ENCODE measurements at places on chromosomes 7 and 10.
A peak's percentile ranks its signal among the peaks of the same experiment; 100 is the strongest.

GRCh38 chr7:72446591-72447462 lies 34.7 kb upstream of the CALN1 start:
- peak; percentile 35 for DNase-seq

DNA sequence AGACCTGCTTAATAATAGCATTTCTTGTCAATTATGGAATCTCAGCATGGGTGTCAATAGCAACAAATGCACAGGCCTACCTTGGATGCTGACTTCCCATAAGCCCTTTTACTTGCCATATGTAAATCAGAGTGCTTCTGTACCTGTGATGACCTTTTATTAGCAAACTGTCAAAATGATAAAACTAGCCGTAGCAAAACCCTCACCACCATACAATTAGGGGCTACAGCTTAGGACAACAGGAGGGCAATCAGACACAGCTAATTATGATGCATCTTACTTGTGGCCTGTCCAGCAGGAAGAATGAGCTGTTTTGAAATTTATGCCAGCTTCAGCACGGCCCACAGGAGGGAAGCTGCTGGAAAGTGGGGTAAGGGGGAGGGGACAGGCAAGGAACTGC lies 201.6 kb downstream of the TAX1BP1 start:
- peak; percentile 60 for DNase-seq

- DNase-seq = peak; percentile 2
Measured at GRCh38 chr10:14904316-14904732, 25.7 kb downstream of the SUV39H2 start.

GRCh38 chr10:9305018-9305655 lies 1250.6 kb downstream of the GATA3 start:
- no peak for DNase-seq

GRCh38 chr10:4470231-4470835 lies 355.7 kb upstream of the AKR1E2 start:
- no peak for DNase-seq

GRCh38 chr7:93551063-93551895 lies 23.2 kb downstream of the CALCR start:
- DNase-seq = no peak

DNA sequence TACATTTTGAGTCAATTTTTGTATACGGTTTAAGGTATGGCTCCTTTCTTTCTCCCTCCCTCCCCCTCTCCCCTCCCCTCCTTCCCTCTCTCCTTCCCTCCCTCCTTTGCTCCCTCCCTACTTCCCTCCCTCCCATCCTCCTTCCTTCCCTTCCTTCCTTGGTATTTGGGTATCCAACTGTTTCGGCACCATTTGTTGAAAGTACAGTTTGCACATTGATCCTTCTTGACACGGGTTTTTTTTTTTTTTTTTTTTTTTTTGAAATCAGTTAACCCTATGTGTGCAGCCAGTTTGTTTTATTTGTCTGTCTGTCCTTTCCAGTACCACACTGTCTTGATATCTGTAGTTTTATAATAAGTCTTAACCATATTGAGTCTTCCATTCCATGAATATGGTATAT lies 39.9 kb upstream of the INSYN2A start:
- no peak for DNase-seq

DNA sequence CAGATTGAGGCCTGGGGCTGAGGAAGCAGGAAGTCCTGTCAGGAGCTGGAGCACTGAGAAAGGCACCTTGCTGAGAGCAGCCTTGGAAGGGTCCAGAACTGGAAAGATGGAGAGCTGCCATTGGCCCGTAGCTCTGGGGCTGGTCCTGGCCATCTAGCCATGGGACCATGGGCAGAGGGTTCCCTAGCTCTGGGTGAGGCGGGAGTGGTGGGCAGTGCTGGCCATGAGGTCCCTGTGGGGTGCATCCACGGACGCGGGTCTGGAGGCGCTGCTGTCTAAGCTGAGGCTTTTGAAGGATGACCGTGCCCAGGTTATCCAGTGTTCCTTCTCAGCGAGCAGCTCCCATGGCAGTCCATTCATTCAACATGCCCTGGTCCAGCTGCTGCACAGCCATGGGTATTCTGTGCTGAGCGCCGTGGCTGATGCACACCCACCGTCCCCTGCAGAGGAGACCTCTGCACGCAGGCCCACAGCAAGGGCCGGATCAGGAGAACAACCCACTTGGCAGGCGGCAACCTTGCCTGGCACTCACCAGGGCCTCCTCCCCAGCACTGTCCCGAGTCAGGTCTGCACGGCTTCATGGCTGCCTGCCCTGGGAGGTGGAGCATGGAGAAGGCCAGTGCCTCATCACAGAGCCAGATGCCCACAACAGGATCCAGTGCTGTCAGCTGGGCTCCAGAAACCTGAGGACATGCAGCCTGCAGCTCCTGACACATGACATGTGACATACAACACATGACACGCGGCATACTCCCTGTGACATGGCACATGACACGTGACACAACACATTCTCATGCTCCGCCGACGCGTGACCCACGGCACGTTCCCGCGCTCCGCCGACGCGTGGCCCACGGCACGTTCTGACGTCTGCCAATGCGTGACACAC lies 121.9 kb downstream of the INPP5A start:
- DNase-seq = no peak

DNA sequence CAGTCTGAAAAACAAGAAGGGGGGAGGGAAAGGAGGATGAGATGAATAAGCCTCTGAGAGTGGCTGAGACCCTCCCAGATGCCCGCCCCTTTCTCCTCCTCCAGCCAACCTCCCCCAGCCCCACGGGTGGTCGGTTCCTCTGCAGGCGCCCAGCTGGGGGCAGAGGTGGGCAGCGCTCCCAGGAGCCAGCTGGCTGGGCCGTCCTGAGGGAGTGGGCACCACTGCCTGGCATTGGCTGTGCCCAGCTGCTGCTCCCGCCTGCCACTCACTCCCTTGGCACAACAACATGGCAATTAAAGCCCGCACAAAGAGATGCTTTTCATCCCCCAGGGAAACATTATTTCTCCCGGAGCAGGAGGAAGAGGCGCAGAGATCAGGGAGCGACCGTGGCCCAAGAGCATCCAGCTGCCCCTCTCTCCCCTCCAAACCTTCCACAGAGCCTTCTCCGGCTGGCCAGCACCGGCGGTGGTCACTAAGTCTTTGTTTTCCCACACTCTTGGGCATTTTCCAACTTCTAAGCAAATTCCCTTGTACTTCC lies 107.2 kb downstream of the SPDYE5 start:
- peak; percentile 82 for DNase-seq

DNA sequence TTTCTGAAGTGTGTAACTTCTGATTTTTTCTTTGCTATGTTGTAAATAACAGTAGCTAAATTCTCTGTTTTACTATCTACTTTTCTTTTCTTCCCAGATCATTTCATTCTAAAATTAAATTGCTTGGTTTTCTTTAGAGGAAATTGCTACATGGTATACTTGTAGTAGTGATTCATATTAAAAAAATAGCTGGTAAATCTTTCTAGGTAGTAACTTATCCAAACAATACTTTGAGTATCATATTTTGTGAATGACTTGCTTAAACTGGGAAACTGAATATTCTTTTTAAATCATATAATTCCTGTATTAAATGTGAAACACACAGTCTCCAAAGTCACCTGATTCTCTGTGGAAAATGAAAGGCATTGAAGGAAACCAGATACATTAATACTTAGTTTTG lies 85.5 kb downstream of the ZNRF2 start:
- no peak for DNase-seq

GRCh38 chr10:119268871-119269506 lies 61.6 kb downstream of the GRK5 start:
- DNase-seq = no peak

- DNase-seq = no peak
Measured at GRCh38 chr10:93495654-93496321, 624 bp upstream of the CEP55 start.

DNA sequence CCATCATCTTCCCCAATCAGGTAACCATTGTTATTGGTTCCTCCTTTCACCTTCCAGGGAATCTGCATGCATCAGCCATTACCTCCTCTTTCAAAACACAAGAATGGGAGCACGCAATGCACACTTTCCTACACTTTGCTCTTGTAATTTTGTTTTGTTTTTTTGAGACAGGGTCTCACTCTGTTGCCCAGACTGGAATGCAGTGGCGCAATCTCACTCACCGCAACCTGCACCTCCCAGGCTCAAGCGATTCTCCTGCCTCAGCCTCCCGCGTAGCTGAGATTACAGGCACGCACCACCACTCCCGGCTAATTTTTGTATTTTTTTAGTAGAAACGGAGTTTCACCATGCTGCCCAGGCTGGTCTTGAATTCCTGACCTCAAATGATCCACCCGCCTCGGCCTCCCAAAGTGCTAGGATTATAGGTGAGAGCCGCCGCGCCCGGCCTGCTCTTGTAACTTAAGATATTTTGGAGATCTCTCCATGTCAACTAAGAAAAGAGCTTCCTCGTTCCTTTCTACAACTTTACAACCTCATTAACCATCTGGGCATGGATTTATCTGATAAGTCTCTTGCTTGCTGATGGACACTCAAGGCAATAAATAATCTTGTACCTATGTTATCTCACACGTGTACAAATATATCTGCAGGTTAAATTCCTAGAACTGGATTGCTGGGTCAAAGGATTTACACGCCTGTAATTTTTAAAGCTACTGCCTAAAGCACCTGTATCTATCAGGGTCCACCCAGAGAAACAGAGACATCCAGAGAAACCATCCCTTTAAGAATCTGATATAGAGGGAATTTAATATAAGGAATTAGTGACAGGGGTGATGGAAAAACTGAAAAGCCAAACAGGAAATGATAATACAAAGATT lies 4.2 kb downstream of the CYTH3 start:
- DNase-seq = peak; percentile 10

DNA sequence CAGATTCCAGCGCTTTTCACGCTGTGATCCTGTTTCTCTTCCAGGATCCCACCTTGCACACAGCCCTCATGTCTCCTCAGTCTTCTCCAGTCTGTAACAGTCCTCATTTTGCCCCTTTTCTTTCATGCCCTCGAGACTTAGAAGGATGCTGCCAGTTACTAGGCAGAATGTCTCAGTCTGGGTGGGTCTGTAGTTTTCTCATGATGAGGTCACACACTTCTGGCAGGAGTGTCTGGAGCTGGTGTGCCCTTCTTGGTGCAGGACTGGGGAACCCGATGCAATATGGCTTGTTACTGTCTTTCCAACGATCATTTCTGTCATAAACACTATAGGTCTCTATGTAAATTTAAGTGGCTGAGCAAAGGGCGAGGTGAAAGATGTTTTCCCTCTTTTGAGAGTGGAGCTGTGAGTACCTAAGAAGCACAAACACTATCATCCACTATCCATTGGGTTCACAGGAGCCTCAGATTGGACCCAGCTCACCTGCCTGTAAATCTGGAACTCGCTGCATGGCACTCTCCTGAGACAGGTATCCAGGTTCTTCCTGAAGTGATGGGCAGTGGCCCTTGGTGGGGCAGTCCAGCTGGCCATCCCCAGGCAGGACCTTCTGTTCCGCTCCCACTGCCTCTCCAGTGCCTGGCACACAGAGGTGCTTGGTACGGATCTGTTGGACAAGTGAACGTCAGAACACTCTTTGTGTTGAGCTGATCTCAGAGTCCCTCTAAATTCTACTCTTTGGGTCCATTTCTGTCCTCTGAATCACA lies 64.3 kb upstream of the ZNF32 start:
- DNase-seq = no peak

DNA sequence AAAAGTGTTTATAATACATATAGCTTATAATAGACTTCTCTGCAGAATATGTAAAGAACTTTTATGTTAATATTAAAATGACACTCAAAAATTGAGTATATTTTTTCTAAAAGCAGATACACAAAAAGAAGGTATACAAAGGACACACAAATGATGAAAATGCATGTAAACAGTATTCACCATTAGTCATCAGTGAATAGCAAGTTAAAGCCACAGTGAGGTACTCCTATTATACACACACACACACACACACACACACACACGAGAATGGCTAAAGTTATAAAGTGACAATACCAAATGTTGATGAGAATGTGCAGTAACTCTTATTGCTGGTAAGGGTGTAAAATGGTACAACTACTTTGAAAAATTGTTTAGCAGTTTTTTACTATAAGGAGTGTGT lies 92.9 kb downstream of the ITGB1 start:
- DNase-seq = no peak

- DNase-seq = peak; percentile 66
Measured at GRCh38 chr10:78524342-78524741, 490.7 kb downstream of the RPS24 start.

DNA sequence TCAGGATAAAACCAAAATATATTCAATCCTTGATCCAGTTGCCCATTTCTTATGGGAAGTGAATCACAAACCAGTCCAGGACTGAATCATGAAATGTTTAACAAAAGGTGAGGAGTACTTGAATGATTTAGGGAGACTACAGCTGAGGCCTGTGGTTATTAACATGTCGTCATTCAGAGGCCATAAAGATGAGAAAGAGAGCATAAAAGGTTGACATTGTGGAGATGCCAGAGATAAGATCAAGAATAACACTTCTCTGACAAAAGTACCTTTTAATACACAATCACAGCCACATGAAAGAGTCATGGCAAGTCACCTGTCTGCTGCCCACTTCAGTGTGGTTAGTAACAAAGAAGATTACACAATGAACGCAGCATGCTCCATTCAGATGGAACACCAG lies 1195.7 kb upstream of the SORCS1 start:
- DNase-seq = no peak

GRCh38 chr10:70348228-70348850 lies 34.1 kb downstream of the LRRC20 start:
- peak; percentile 1 for DNase-seq

DNA sequence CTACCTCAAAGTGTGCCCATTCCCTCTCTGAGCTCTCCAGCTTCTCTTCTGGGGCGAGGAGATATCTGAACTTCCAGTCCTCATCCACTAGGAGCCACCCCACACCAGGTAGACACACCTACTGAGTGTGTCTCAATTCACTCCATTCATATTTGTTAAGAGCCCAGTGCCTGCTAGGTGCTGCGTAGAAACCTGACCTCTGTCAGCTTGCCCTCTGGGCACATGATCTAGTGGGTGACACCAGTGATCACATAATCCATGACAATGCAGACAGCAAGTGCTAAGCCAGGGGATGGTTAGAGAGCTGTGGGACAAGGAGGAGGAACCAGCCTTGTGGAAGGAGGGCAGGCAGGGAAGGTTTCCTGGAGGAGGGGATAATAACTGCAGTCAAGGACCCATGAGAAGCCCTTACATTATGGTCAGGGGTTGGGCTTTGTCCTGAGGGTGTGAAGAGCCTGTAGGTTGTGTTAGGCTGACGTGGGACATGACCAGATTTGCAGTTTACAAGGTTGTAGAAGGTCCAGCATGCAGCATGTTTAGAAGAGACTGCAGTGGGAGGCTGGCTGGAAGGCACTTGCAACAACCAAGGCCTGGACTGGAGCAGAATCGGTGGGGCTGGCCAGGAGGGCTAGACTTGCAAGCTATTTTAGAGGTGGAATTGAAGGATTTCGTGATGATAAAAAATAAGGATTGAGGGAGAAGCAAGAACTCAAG lies 81.8 kb downstream of the COL13A1 start:
- DNase-seq = no peak

- no peak for DNase-seq
Measured at GRCh38 chr10:7486528-7486927, 75.7 kb upstream of the SFMBT2 start.

GRCh38 chr7:111012799-111013675 lies 77.9 kb upstream of the LRRN3 start:
- no peak for DNase-seq

DNA sequence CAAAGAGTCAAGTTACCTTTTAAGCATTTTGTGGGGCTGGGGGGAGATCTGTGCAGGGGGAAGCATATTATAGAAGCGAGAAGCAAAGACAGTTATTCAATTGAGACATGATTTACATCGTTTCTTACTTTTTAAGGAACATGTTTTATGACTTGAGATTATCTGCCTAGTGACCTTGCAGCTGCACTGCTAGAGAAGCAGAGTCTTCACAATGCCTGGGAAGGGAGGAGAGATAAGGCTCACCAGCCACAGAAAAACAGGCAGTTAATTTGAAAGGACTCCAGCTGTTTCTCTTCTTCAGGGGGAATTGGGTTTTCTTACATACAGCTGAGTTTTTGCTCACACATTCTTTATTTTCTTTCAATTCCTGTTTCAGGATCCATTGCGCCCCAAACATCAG lies 31.0 kb downstream of the PHYH start:
- DNase-seq = no peak

All from NCI-H524 (cell line).